ENCODE measurements at places on chromosomes 1 and 21.

DNA sequence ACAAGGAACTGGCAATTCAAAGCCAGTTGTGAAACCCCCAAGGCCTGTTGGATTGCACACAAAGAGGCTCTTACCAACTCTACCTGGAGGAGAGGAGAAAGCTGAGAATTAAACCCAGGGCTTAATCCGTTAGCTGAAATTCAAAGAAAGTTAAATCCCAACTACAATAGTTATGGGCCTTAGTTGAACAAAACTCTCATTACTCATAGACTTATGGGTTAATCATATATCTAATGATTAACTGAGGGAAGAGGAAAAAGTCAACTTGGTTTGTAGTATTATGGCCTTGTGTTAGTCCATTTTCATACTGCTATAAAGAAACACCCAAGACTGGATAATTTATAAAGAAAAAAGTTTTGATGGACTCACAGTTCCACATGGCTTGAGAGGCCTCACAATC, 838.2 kb upstream of the ADGRL2 start:
- no peak for DNase-seq

GRCh38 chr1:39317910-39318633, 113.6 kb downstream of the MACF1 start:
- DNase-seq = no peak

GRCh38 chr1:147167365-147167764, 4.9 kb downstream of the PRKAB2 start:
- no peak for DNase-seq

GRCh38 chr1:79105500-79105899, 99.0 kb upstream of the ADGRL4 start:
- no peak for DNase-seq

GRCh38 chr1:179509384-179509783, 66.4 kb downstream of the NPHS2 start:
- no peak for DNase-seq

- DNase-seq = no peak
Measured at GRCh38 chr1:72649991-72650390, 367.7 kb upstream of the NEGR1 start.

DNA sequence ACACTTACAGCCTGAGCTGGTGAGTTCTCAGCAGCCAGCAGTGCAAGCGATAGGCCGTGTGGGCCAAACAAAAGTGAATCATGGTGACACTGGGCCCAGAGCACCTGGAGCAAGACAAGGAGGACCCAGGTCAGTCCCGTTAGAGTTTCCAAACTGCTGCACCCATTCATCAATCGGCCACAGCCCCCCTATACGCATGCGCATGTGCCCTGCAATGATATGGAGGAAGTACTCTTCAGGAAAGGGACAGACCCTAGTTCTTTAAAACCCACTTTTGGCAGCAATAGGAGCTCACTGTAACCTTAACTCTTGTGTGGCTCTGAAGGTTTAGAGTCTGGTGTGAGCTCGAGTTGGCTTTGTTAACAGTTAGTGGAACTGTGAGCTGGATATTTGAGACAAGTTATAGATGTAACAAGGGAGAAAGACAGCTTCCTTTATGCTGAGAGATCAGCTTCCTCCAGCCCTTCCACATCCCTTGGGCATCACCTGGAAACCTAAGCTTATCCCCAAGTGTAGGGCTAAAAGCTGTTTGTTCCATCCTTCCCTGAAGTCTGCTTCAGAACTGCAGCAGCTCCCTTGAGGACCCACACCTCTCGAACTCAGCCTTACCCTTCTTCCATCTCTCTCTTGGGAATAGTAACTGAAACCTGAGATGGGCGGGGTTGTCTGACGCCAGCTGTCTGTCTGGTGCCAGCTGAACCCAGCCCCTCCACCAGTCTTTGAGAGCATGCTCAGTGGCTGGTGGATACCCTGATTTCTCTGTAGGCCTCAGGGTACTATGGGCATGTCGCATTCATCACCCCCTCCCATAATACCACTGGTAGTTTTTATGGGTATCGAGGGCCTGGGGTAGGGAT, 17.7 kb downstream of the NMNAT1 start:
- no peak for DNase-seq

DNA sequence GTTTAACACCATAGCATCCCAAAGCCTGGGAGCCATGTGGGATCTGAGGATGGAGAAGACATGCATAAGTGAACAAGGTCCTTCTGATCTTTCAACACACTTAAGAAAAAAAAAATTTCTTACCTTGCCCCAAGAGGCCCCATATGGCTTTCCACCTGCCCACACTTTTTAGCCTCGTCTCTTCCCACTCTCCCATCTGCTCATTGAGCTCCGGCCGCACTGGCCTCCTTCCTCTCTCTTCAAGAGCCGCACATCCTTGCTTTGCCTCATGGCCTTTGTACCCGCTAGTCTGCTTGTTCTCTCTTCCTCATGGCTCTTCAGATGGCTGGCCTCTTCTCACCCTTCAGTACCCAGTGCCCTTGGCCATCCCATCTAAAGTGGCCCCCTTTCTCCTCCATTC, 70.2 kb upstream of the PDE4B start:
- no peak for DNase-seq

- no peak for DNase-seq
Measured at GRCh38 chr1:201100169-201100930, 11.9 kb downstream of the CACNA1S start.

- DNase-seq = no peak
Measured at GRCh38 chr1:26858160-26858559, 4.8 kb upstream of the SFN start.

- DNase-seq = no peak
Measured at GRCh38 chr21:26948194-26948593, 18.7 kb downstream of the ADAMTS5 start.

GRCh38 chr21:45451771-45452182, 46.8 kb downstream of the COL18A1 start:
- no peak for DNase-seq

- peak; percentile 49 for DNase-seq
Measured at GRCh38 chr1:46442317-46443161, 47.1 kb upstream of the DMBX1 start.
